MM.1S (cell line): ENCODE measurements at places on chromosomes 4 and X.

DNA sequence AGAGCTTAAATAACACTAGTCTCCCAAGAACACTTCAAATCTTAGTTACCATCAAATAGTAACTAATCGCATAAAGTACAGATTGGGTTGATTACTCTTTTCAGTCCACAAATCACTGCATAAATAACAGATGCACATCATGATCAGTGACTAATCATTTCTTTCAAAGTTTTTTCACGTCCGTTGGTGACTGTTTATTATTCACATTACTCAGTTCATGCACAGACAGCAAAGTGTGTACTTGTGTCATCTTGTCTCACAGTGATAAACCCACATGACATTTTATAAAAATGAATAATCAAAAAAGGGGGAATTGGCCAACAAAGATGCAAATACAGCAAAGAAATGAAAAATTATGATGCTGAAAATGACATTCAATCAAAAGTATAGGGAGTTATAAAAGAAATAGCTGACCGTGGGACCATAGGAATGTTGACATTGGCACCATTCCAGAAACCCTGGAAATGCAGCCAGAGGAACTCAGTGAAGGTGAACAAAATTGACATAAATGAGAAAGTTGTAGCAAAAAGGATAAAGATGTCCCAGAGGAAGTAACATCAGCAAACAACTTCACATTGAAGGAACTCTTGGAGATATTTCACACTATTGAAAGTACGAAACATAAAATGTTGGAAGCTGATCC lies 161.5 kb downstream of the SOX3 start:
- DNase-seq, result no peak

- DNase-seq, result no peak
Observed at GRCh38 chr4:134911941-134912340, 710.4 kb upstream of the PABPC4L start.

GRCh38 chr4:181345931-181346330 lies 897.3 kb upstream of the TENM3 start:
- DNase-seq, result no peak

GRCh38 chr4:150501983-150502382 lies 80.0 kb upstream of the MAB21L2 start:
- no peak for DNase-seq

GRCh38 chr4:22672519-22672918 lies 20.2 kb upstream of the GBA3 start:
- DNase-seq, result no peak

GRCh38 chr4:23697722-23698121 lies 192.1 kb downstream of the PPARGC1A start:
- no peak for DNase-seq

DNA sequence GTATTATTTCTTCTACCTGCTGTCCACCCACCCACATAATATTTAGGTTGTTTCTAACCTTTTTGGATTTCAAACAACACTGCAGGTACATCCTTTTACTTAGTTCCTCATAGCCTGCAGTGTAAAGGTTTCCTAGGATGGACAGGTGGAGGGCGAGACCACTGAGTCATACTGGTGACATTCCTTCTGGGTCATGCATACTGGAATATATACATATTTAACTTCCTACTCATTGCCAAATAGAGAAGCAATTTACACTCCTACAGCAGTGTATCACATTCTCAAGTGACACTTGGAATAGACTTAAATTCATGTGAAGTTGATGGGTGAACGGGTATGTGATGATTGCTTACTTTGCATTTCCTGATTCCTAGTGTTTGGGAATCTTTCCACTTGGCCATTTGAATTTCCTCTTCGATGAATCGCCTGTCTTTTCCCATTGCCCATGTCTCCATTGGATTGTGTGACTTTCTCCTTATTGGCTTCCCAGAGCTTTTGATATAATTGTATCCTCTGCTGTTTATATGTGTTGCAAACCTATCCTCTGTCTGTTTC lies 8.2 kb upstream of the PPP2R2C start:
- DNase-seq, result no peak

GRCh38 chr4:3677748-3678070 lies 88.5 kb upstream of the ADRA2C start:
- DNase-seq, result no peak

GRCh38 chrX:25204182-25204581 lies 188.4 kb upstream of the ARX start:
- no peak for DNase-seq

- no peak for DNase-seq
Observed at GRCh38 chrX:40207626-40208025, 109.9 kb upstream of the BCOR start.

GRCh38 chrX:103789004-103789403 lies 12.4 kb downstream of the PLP1 start:
- peak; percentile 22 for DNase-seq
